Activated naive CD4-positive, alpha-beta T cell treated with anti-CD3 and anti-CD28 coated beads for 36 hours (primary cell): ENCODE measurements at places on chromosomes 1 and 21. TPM values are rescaled to one million over a fixed set of nuclear protein-coding genes. Genes with fewer than 3 reads are reported as not detected.

Gene LMX1A
- total RNA-seq = not detected

GRCh38 chr21:27426196-27426595, 459.3 kb upstream of the ADAMTS5 start:
- DNase-seq = no peak

DNA sequence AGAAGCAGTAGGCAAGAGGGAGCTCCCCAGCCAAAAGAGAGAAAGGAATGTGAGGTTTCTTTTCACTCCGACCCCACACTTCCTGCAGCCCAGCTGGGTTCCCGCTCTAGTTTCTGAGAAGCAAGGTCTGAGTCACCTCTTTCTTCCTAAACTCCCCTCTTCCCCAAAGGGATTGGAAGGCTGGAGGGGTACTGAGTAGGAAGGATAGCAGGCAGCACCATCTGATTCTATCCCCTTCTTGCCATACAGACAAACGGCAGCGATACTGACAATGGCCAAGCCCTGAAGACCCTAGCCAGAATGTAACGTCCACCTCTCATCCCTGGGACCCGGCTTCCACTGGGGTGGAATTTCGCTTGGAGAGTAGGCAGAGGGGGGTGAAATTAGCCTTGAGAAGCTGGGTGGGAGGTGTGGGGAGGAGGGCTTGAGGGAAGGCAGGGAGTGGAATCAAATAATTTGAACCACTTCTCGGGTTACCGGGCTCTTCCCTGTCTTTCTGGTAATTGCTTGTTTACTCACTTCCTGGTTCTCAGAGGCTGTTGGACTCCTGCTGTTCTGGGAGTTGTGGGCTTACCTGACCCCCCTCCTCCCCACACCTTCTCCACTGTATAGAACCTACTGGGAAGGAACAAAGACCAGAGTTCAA, 13.2 kb downstream of the IER5 start:
- no peak for DNase-seq

GRCh38 chr1:16191916-16192546, 20.4 kb downstream of the ARHGEF19 start:
- no peak for DNase-seq

DNA sequence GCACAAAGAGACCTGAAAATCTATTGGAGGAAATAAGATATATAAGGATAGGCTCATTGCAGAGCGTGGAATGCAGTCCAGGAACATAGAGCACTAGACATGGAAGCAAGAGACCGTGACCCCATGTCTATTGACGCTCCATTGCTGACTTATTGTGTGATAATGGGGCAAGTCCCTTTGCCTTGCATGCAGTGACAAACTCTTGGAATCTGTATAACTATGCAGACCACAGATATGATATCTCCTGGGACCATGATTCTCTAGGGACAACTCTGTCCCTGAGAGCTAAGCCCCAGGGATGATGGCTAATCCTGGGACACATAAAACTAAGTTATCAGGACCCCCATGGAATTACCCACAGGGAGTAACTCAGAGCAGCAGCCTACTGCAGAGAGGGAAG, 73.1 kb upstream of the PRDX6 start:
- DNase-seq = no peak

GRCh38 chr1:45914836-45915235, 111.4 kb downstream of the MAST2 start:
- no peak for DNase-seq

Gene MROH9
- not detected for total RNA-seq

GRCh38 chr1:17579951-17580939, 40.7 kb downstream of the ARHGEF10L start:
- DNase-seq = no peak
